ENCODE measurements at places on chromosomes 11 and 22. TPM values are rescaled to one million over a fixed set of nuclear protein-coding genes. Genes with fewer than 3 reads are reported as not detected.

RIMBP3B gene
- total RNA-seq = not detected

LIN7C gene
- 30.5 TPM for total RNA-seq

TNNI2 gene
- not detected for total RNA-seq

GLYATL1 gene
- total RNA-seq = not detected

C22orf42 gene
- total RNA-seq = not detected

IGF2 gene
- 15.5 TPM for total RNA-seq

DDX25 gene
- 43.4 TPM for total RNA-seq

OR52N4 gene
- total RNA-seq = not detected

KIF18A gene
- total RNA-seq = not detected

KCNJ11 gene
- 27.2 TPM for total RNA-seq

C11orf21 gene
- total RNA-seq = 2.5 TPM

SLC5A12 gene
- total RNA-seq = 0.09 TPM

FOXR1 gene
- not detected for total RNA-seq

TRIM68 gene
- 16.6 TPM for total RNA-seq

SLC7A4 gene
- 8.0 TPM for total RNA-seq

- DNase-seq = no peak
These were observed 120.8 kb upstream of the APOA1 start for GRCh38 chr11:116958246-116958645.

DNA sequence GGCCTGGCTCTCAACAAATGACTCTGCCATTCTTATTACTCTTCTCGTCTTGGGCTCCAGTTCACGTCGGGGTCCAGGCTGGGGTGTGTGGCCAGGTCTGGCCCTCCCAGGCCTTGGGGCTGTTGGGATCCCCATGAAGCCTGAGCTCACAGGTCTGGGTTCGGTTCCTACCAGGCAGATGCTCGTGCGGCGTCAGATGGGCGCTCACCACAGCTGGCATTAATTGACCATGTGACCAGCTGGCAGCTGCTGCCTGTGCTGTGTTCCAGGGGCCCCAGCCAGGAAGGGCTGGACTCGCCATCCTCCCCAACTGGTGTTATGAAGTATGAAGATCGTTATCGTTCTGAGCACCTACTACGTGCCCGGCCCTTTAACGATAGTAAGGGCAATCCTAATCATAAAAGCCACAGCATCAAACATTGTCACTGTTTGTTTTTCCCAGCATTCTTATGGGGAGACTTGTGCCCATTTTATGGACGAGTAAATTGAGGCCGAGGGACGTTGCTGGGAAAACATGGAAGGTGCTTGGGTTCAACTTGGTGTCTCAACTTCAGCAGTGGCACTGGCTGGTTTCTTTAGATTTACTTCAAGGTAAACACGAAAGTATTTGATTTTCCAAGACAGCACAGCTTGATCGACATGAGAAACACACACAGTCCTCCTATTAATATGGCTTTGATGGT is 26.8 kb upstream of the CACNG2 start:
- no peak for DNase-seq

- no peak for DNase-seq
These were observed 189.0 kb upstream of the BLID start for GRCh38 chr11:122304973-122305372.

DNA sequence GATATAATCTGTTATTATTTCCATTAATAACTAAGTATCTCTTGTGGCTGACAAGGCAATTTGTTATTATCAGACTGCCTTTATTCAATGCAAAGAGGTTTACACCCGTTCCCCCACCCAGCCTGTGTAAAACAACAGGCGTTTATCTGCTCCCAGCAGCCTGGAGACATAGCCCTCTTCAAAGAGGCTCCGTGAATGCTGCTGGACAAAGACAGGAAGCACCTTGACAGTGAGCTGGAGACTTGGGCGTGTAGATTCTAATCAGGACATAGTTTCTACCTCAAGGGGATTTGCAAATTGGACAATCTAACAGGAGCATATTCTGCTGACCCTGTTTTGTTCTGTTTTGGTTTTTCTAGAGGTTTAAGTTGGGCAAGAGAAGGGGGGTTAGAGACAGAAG is 733.0 kb upstream of the KIRREL3 start:
- no peak for DNase-seq

- DNase-seq = no peak
These were observed 143.4 kb downstream of the TBC1D22A start for GRCh38 chr22:46905834-46906233.

GRCh38 chr11:47087801-47088200 is 88.9 kb downstream of the ARFGAP2 start:
- no peak for DNase-seq

GRCh38 chr22:31630331-31631329 is 31.4 kb downstream of the PISD start:
- peak; percentile 83 for DNase-seq

DNA sequence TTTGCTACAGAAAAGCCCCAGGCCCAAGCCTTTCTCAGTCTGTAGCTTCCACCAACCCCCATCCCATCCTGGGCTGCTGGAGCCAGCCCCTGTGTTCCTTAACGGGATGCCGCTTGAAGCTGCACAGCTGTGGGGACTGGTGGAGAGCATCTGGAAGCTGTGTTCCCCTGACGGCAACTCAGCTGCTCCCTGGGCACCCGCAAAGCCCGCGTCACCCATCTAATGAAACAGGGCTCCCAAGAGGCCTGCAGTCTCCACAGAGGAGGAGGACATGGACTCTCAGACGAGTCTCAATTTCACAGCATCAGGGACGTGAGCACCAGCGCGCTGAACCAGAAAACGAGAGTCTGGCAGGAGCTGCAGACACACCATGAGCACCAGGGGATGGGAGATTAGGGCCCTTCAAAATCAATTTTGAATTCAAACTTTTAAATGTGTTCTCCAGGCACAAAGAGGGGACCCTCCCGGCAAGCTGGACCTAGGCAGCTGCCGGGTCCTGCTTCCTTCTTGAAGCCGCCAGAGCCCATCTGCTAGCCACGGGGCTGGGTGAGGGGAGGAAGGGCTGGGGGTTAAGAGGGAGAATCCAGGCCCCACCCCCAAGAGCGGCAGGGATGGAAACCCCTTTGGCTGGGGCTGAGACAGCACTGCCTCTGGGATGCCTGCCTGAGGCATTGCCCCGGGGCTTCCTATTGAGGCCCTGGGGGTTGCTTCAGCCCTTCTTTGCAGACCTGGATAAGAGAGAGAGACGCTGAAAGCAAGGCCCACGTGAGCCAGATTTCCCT is 21.0 kb downstream of the LMO1 start:
- no peak for DNase-seq

DNA sequence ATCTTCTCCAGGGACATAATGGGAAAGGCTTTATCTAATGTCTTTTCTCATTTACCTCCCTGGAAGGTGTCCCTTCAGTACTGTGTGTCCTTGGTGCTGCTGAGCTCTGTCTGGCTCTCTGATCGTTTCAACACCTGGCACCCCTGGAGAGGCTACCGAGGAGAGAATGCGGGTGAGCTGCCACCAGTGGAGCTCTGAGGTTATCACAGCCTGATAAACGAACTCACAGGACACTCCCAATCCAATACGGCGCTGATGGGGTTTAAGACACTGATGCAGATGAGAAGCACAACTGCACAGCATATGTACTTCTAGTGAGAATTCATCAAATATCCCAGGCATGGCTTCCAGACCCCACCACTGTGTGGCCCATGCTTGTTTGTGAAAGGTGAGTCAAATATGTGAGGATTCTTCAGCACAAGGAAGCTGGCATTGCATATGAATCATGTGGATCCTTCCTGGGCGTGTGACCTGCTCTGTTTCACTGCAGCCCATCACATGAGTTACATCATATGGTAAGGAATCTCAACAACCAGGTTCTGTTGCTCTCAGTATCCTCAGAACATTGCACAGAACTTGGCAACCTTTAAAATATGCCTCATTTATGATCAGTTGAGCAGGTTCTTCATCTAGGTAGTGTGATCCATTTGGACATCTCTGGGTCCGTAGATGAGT is 34.8 kb upstream of the VWA5A start:
- no peak for DNase-seq

GRCh38 chr22:24758164-24758799 is 16.2 kb downstream of the PIWIL3 start:
- no peak for DNase-seq

DNA sequence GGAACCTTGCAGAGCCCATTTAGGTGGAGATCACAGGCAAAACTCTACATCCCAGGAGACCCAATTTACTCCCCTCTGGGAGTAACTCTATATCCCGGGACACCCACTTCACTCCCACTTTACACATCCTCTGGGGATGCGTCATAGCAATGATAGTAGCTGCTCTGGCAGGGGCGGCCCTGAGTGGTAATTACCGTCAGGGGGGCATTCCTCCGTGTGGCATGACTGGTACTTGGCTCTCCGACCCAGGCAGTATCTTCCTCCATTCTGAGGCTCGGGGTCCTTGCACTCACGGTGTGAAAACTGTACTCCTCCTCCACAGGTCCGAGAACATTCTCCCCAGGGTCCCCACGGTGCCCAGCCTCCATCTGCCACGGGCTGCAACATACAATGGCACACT is 17.2 kb downstream of the ADAMTS8 start:
- DNase-seq = no peak

GRCh38 chr11:119590651-119591351 is 138.2 kb downstream of the NECTIN1 start:
- no peak for DNase-seq

DNA sequence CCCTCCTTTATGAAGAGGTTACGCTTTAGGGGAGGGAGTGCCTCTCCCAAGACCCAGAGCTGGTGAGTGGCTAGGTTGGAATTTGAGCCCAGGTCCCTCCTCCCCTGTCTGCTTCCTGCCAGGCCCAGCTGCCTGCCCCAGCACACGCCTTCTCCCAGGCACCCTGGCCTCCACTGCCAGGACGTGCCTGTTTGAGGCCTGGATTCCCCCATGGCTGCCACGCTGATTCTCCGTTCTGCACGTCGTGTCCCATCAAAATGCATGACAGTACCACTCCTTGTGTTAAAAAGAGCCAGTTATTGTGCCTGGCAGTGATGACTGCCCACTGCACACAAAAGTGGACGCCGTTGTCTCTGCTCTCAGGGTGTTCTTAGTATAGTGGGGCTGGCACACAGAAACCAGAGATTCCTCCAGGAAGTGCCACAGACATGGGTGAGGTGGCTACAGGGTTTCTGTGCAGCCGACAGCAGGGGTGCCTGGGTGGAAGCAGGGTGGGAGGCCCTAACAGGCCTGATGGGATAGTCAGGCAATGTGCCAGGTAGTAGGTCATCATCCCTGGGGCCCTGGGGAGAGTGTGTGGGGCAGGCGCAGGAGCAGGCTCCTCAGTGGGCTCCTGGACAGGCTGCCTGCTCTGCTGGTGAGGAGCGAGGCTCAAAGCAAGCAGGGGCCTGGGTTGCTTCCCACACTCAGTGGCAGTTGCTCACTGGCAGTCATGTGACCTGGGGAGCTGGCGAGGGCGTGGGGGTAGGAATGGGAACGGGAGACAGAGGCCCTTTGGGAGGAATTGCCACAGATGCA is 24.2 kb downstream of the MED15 start:
- DNase-seq = peak; percentile 71

GRCh38 chr22:47996446-47996857 is 1234.0 kb downstream of the TBC1D22A start:
- DNase-seq = no peak

GRCh38 chr22:24271386-24271854 is 789 bp downstream of the SPECC1L start:
- peak; percentile 42 for DNase-seq

GRCh38 chr11:111878385-111878848 is 548 bp downstream of the FDXACB1 start:
- DNase-seq = no peak

DNA sequence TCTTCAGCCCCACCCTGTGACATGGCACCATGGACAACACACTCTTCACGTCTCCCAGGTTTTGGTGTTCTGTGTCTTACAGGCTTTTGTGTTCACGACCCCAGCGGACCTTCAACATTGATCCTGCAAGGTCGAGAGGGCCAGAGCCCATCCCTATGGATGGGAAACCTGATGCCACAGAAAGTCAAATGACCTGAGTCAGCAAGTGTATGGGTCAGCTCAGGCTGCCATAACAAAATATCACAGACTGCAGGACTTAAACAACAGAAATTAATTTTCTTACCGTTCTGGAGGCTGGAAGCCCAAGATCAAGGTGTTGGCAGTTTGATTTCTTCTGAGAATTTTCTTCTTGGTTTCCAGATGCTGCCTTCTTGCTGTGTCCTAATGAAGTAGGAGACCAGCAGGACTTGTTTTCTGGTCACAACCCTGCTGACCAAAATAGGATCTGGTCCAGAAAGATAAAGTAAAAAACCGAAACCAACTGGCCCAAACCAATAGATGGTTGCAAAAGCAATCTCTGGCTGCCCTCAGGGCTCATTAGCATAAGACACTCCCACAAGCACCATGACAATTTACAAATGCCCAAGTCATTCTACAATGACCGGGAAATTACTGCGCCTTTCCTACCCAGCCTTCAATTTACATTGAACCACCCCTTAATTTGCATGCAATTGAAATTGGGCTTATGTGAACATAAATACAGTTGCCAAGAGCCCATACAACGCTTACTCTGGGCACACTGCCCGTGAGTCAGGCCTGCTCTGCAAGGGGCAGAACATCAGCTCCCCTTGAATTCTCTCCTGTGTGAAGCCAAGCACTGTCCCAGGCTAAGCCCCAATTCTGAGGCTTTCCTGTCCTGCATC is 113.9 kb downstream of the RPS6KA4 start:
- DNase-seq = no peak

GRCh38 chr22:21446128-21446826 is 20.9 kb upstream of the TMEM191C start:
- no peak for DNase-seq

GRCh38 chr11:7020183-7020917 is at the start of the genes NLRP14 and ZNF214:
NLRP14 (plus strand) TSS chr11:7020479; CDS start chr11:7038587, 18,108 bp downstream.
ZNF214 (minus strand) TSS chr11:7020346; CDS start chr11:7002835, 17,511 bp downstream.
- peak; percentile 90 for DNase-seq

DNA sequence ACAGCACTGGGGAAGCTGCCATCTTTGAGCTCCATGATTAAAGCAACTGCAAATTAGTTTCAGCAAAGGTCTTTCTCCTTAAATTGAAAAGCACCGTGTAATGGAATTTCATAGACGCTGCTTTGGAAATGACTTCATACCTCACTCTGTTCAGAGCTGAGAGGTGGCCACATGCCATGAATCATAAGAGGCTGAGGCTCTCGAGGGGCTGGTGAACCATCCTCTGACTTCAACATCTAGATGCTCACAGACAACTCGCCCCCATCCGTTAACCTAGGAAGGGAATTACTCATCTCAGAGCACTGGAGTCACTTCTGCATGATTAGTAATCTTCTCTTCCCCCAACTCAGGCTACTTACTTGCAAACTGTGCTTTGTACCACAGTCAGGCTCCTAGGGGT is 122.3 kb downstream of the RCN1 start:
- no peak for DNase-seq

GRCh38 chr22:20273758-20274181 is 5.7 kb upstream of the RTN4R start:
- no peak for DNase-seq

DNA sequence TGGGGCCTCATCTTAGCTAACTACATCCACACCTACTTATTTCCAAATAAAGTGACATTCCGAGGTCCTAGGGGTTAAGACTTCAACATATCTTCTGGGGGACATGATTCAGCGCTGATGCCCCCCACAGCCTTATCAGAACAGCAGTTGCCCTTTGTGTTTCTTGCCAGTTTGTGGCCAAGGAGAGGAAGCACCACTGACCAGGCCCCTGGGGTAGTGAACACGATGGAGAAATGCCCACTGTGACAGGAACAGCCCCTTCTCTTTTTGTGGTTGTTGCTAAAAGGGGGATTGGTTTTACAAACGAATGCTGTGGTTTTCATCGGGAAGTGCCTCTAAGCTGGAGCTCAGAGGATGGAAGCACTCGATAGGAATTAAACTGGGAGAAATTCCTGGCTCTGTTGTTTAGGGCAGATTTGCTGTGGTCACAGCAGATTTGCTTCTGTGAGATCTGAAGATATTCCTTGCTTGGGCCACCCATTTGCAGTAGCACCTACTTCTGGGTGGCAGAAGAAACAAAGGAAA is 88.8 kb downstream of the ABTB2 start:
- DNase-seq = no peak

- DNase-seq = no peak
These were observed 5.8 kb downstream of the THRSP start for GRCh38 chr11:78069465-78069864.

All from dorsolateral prefrontal cortex (tissue), 122 donors.